ENCODE measurements at places on chromosomes 1 and 21. TPM values are rescaled to one million over a fixed set of nuclear protein-coding genes. Genes with fewer than 3 reads are reported as not detected.

GRCh38 chr1:235935235-235936225 is 68.8 kb upstream of the LYST start:
- DNase-seq: no peak

- DNase-seq: no peak
These were observed 9.1 kb downstream of the TTC4 start for GRCh38 chr1:54724771-54725170.

DNA sequence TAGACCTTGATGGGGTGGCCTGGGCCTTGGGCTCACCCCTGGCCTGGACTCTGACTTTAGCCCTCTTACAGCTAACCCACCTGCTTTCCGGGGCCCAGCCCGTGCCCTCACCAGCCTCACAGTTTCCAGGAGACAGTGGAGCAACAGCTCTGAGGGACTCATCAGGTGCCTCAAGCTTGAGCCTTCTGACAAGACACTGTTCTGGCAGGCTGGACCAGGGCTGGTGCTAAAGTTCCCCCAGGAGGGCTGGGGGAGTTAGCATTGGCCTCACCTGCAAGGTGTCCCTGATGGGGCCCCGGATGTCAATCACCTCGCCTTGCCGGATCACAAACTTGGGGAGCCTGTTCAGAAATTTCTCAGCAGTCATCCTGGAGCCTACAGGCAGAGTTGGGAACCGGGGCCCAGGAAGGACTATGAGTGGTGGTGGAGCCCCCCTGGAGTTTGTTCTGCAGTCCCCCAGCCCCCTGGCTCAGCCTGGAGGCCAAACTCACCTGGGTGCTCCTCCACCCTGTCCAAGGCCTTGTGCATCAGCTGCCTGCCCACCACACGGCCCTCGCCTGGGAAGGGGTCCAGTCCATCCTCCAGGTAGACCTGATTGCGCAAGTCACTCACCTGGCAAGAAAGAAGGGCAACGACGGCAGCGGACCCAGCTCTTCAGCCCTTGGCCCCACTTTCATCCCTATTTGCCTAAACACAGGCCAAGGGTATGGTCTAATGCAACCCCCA is 4.1 kb downstream of the SH3BGRL3 start:
- no peak for DNase-seq

DNA sequence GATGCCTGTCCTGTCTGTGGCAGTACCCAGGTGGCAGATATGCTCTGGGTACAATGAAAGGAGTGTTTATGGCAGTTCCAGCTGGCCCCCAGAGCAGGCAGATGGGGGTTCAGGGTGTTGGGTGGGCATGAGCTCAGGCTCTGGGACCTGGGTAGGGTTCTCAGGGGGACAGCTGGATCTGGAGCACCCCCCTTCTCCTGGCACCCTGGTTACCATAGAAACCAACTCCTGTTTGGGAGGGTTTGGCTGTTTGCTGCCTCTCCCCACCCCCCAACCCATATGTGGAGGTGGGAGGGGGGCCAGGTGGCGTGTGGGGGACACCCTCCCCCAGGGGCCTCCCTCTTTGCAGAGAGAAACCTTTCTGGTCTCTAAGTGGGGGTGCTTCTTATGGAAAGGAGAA is 7.1 kb downstream of the FOXO6 start:
- no peak for DNase-seq

GRCh38 chr1:242731446-242731845 is 206.9 kb upstream of the PLD5 start:
- DNase-seq: no peak

The USH2A gene
- polyA plus RNA-seq: not detected

The DMBX1 gene
- not detected for polyA plus RNA-seq
